Stimulated activated CD4-positive, alpha-beta T cell treated with anti-CD3 and anti-CD28 coated beads, Interleukin-15, amount 100 ng/mL, for 24 hours (primary cell): ENCODE measurements at places on chromosomes 13 and 19.

DNA sequence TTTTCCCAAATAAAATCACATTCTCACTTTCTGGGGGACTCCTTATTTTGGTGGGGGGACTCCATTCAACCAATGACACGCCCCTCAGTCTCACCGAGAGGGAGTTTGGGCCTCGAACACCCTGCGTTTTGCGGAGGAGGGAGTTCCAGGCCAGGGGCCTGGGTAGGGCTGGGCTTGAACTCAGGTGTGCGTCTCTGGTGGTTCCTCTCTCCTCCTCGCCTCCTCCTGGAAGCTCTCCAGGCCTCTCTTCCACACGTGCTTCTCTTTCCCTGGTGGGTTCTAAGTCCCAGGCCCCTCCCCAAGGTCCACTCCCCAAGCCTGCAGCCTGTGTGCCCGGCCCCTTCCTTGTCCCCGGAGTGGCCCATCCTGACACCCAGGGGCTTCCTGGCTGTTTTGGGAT lies 14.7 kb downstream of the MEX3D start:
- no peak for DNase-seq

DNA sequence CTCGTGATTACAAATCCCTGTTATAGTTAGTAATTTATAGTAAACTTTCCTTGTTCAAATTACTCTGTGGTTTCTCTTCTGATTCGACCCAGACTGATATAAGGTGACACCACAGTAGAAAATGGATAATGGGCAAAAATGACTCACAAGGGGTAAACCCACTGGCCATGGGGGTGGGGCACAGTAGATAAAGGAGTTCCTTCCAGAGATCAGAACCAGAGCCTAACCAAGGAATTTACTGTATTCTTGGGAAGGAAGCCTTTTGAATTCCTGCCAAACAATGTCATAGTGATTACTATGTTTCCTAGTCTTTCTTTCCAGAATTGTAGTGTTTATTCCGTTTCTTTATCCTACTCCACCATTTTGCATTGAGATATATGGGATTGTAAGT lies 21.9 kb downstream of the MIR17HG start:
- peak; percentile 54 for DNase-seq

GRCh38 chr19:17540174-17540573 lies 15.3 kb upstream of the COLGALT1 start:
- no peak for DNase-seq

GRCh38 chr13:19586904-19587634 lies 25.7 kb upstream of the TPTE2 start:
- DNase-seq: peak; percentile 88
